ENCODE measurements at places on chromosomes 11 and 22. TPM values are rescaled to one million over a fixed set of nuclear protein-coding genes. Genes with fewer than 3 reads are reported as not detected.

GRCh38 chr22:48566741-48567140, 1260.9 kb downstream of the BRD1 start:
- no peak for DNase-seq

GRCh38 chr22:47597041-47597440, 834.6 kb downstream of the TBC1D22A start:
- no peak for DNase-seq

GRCh38 chr11:113249491-113249763, 65.0 kb upstream of the TTC12 start:
- DNase-seq = no peak

DNA sequence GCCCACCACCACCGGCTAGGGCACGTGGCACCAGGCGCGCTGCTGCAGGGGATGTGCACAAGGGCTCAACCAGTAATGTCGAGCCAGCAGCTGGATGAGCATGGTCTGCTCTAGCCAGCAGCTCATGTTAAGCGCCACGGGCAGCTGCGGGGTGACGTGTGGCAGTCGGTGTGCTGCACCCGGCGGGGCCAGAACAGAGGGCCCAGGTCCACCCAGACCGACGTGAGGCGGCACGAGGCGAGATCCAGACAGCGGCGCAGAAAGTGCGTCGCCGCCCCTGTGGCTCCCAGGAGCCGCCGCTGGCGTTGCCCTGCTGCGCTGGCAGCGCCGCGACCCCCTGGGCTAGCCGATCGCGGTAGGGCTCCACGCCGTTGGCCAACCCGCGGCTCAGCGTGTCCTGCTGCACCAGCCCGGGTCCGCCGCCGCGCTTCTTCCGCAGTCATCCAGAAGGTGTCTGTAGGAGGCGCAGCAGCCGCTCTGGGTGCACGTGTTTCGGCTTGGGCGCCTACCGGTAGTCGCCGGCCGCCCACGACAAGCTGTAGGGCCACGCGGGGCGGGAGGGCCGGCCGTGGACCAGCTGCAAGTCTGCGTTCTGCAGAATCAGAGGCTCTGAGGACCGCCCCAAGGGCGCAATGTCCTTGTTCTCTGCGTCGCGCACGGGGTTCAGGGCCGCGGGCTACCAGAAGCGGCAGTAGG, 4.6 kb upstream of the GALR3 start:
- no peak for DNase-seq

DNA sequence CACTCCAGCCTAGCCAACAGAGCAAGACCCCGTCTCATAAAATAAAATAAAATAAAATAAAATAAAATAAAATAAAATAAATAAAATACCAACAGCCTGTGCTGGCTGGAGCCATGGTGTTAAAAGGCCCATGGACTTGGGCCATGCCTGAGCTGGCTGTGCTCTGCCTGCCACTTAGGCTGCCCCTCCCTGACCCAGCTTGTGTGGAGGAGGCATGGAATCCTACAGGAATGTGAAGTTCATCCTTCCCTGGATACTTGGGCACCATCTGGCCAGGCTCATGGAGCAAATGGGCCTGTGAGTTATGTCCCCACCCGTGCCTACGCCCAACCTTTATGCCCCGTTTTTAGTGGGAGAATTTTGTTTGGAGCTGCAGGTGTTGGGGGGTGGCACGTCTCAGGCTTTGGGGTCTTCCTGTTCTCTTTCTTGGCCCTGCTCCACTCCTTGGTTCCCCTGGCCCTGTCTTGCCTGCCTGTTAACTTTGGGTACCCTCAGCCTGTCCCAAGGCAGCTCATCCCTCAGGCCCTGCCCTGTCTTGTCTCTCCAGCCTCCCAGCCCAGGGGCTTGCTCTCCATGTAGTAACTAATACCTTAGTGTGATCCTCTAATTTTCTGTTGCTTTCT, 51.3 kb downstream of the BCR start:
- no peak for DNase-seq

DNA sequence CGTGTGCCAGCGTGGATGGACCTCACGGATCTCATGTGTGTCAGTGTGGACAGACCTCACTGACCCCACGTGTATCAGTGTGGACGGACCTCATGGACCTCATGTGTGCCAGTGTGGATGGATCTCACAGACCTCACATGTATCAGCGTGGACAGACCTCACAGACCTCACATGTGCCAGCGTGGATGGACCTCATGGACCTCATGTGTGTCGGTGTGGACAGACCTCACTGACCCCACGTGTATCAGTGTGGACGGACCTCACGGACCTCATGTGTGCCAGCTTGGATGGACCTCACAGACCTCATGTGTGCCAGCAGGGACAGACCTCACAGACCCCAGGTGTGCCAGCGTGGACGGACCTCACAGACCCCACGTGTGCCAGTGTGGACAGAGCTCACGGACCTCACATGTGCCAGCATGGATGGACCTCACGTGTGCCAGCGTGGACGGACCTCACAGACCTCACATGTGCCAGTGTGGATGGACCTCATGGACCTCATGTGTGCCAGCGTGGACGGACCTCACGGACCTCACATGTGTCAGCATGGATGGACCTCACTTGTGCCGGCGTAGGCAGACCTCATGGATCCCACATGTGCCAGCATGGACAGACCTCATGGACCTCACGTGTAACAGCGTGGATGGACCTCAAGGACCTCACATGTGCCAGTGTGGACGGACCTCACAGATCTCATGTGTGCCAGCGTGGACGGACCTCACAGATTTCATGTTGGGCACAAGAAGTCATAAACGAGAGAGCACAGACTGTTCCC, 18.2 kb downstream of the TTLL8 start:
- DNase-seq = no peak

- DNase-seq = no peak
Observed at GRCh38 chr11:57340039-57340615, 2.0 kb downstream of the P2RX3 start.

The IFITM10 gene
- total RNA-seq = 0.14 TPM

The ISX gene
- total RNA-seq = not detected

The OR52D1 gene
- total RNA-seq = not detected

The BRSK2 gene
- total RNA-seq = 0.75 TPM
